ENCODE measurements at places on chromosomes 2 and 18.

GRCh38 chr2:205811387-205811786 is 129.1 kb downstream of the NRP2 start:
- DNase-seq: no peak

GRCh38 chr2:172968061-172968469 is 107.6 kb upstream of the MAP3K20 start:
- DNase-seq: peak; percentile 27

GRCh38 chr2:85458601-85459563 is 40.4 kb downstream of the SH2D6 start:
- DNase-seq: no peak

GRCh38 chr2:163471947-163472346 is 263.9 kb downstream of the FIGN start:
- no peak for DNase-seq

- DNase-seq: peak; percentile 4
These were observed 40.0 kb downstream of the ETAA1 start for GRCh38 chr2:67437114-67437513.

GRCh38 chr2:211762479-211762878 is 776.1 kb downstream of the ERBB4 start:
- DNase-seq: no peak

GRCh38 chr2:138490673-138491494 is 10.7 kb upstream of the SPOPL start:
- no peak for DNase-seq

GRCh38 chr2:98876741-98877140 is 59.3 kb downstream of the CRACDL start:
- DNase-seq: no peak

DNA sequence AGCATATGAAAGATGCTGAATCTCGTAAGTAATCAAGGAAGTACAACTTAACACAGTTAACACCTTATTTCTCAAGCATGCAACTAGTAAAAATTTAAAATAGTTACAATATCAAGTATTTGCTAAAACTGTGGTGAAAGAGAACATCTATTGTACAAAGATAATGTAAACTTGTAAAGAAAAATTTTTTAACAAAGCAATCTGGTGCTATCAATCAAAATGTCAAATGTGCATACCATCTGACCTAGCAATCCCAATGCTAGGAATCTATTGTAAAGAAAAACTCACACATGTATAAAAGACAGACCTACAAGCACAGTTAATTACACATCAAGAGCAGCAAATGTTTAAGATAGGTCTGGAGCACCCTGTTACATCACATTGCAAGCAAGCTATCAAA is 90.1 kb downstream of the SLC66A3 start:
- DNase-seq: no peak

GRCh38 chr18:35457140-35457704 is 40.5 kb downstream of the INO80C start:
- DNase-seq: no peak

DNA sequence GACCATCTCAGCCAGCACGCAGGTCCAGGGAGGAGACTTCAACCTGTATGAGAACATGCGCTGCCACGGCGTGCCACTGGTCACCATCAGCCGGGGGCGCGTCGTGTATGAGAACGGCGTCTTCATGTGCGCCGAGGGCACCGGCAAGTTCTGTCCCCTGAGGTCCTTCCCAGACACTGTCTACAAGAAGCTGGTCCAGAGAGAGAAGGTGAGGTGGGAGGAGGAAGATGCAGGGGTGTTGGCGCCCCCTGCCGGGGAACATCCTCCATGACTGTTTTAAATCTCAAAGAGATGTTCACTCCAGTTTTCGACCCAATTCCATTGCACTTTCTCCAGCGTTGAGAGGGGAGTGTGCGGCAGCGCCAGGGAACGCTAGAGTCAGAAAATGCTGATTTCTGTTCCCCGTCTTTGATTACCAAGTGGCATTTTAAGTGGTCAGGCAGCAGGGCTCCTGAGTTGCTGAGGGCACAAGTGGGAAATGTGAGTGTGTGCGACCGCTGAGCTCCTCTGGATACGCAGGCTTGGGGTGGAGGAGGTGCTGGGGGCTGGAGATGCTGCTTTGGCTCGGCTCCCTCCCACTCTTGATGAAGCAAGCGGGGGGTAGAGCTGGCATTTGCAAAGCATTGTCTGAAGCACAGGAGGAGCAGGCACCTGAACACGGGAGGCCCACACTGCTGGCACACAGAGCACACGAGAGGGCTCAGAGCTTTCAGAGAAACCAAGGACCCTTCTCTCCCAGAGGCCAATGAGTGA is 27.7 kb upstream of the MAPRE3 start:
- no peak for DNase-seq

DNA sequence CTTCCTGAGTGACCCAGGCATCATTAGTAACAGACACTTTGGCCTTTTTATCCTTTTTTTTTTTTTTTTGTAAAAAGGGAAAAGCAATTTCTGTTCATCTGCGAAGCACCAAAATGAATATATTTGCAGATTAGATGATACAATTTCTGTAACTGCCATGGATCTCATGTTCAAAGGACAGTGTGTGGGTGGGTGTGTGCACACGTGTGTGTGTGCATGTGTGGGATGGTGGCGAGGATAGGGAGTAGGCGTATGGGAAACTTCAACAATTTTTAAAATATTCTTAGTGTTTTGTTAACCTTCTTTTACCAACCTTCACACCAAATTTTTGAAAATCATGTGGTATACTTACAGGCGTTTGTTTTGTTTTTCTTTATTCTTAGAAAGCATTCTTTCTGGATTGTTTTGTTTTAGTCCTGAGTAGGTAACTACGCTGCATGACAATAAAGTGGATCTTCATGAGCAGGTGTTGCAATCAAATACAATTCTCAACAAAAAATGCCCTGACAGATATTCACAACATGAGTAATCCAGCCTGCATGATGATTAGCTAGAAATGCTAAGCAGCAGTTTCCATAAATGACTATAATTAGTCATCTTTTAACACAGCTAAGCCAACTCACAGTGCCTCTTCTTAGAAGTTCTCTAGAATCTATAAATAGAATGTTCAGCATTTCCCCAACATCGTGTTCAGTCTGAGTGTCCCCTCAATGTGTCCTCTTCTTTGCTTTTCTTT is 53.5 kb upstream of the RMDN2 start:
- DNase-seq: peak; percentile 80

- DNase-seq: no peak
These were observed 77.1 kb downstream of the SPATS2L start for GRCh38 chr2:200383380-200384110.
